ENCODE measurements at places on chromosomes 5 and 9. TPM values are rescaled to one million over a fixed set of nuclear protein-coding genes. Genes with fewer than 3 reads are reported as not detected.

Gene ST8SIA4
- 27.5 TPM for total RNA-seq

Gene C9orf50
- not detected for total RNA-seq

GRCh38 chr5:56045469-56045868 is 50.7 kb upstream of the IL6ST start:
- no peak for DNase-seq

- no peak for DNase-seq
Observed at GRCh38 chr5:175531361-175531760, 53.0 kb downstream of the SFXN1 start.

GRCh38 chr9:32882705-32883104 is 99.4 kb downstream of the TMEM215 start:
- DNase-seq = no peak

- no peak for DNase-seq
Observed at GRCh38 chr5:149608936-149609545, 27.7 kb downstream of the ARHGEF37 start.

- no peak for DNase-seq
Observed at GRCh38 chr9:131969469-131969989, 110.1 kb downstream of the MED27 start.

- no peak for DNase-seq
Observed at GRCh38 chr5:147822686-147823491, 8.6 kb downstream of the SPINK1 start.

DNA sequence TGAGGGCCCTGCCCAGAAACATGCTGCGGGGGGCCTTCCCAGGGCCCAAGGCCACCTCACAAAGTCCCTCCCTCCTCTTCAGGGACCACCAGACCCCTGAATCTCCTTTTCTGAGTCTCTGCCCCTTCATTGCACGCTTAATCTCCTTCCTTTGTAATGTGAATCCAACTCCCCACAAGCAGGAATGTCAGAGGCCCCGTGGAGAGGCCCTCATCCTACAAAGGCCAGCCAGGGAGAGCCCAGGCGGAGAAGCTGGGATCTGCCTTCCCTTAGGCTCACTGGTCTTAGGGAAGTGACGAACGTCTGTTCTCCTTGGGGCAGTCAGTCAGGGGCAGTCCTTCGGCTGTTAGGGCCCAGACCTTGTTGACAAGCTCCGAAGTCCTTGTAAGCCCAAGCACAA is 2.3 kb downstream of the SMIM33 start:
- DNase-seq = no peak

DNA sequence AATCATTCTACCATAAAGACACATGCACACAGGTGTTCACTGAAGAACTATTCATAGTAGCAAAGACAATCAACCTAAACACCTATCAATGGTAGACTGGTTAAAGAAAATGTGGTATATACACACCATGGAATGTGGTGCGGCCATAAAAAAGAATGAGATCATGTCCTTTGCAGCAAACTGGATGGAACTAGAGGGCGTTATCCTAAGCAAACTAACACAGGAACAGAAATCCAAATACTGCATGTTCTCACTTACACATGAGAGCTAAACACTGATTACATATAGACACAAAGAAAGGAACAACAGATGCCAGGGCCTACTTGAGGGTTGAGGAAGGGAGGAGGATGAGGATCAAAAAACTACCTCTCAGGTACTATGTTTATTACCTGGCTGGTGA is 103.8 kb downstream of the DRD1 start:
- no peak for DNase-seq

DNA sequence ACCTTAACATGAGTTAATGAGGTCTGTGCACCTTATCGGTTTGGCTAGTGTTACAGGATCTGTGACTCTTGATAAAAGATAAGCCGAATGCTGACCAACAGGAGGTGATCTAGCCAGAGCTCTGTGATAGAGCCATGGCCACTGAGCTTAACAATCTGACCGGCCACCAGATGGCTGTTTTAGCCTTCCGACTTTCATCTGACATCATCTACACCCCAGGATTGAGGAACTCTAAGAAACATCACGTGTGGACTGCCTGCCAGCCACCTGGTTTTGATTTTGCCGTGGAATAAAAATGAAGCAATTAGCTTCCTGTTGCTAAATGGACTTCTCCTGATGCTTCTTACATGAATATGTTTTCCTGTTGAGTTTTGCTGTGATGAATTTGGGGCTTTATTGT is 281.3 kb downstream of the CEMIP2 start:
- no peak for DNase-seq
